ENCODE measurements at places on chromosomes 5 and 9.

- DNase-seq, result no peak
Measured at GRCh38 chr9:123267481-123268198, 746 bp downstream of the STRBP start.

GRCh38 chr5:134540747-134541733 is 15.6 kb downstream of the JADE2 start:
- no peak for DNase-seq

DNA sequence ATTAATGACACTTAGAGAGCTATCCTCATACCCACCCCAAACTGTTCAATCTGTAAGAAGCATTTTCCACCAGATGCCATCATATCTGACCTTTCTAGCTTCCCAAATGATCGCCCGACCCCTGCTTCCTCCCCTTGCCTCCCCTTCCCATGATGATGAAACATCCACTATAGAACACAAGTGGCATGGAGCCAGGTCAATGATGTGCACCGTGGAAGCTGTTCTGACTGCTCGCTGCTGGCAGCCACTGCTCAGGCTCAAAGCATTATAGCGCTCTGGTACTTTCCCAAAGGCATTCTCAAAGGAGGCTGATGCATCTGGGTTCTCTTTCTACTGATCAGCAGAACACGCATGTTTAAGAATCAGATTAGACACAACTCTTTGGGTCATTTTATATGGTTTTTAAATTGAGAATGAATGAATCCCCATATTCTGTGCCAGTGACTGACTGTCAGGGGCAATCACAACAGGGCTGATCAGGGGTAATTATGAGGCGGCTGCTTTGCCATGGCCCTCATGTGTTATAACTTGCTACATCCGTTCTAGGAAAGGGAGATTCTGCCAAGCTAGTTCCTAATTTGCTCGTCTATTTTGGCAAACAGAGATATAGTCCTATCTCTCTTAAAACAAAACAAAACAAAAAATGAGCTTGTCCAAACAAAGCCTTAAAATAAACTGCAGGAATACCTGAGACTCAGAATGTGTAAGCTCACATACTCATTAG is 343.7 kb downstream of the ENC1 start:
- DNase-seq, result no peak

- no peak for DNase-seq
Measured at GRCh38 chr9:16524078-16524477, 346.4 kb downstream of the BNC2 start.

GRCh38 chr9:112233769-112234168 is 58.7 kb upstream of the SUSD1 start:
- no peak for DNase-seq

GRCh38 chr9:14511452-14511851 is 181.8 kb downstream of the ZDHHC21 start:
- no peak for DNase-seq

- no peak for DNase-seq
Measured at GRCh38 chr5:136615251-136616119, 250.1 kb upstream of the TRPC7 start.

- peak; percentile 13 for DNase-seq
Measured at GRCh38 chr5:110625376-110625999, 101.0 kb downstream of the TMEM232 start.

GRCh38 chr5:102561894-102562760 is 63.3 kb upstream of the SLCO6A1 start:
- DNase-seq, result no peak

DNA sequence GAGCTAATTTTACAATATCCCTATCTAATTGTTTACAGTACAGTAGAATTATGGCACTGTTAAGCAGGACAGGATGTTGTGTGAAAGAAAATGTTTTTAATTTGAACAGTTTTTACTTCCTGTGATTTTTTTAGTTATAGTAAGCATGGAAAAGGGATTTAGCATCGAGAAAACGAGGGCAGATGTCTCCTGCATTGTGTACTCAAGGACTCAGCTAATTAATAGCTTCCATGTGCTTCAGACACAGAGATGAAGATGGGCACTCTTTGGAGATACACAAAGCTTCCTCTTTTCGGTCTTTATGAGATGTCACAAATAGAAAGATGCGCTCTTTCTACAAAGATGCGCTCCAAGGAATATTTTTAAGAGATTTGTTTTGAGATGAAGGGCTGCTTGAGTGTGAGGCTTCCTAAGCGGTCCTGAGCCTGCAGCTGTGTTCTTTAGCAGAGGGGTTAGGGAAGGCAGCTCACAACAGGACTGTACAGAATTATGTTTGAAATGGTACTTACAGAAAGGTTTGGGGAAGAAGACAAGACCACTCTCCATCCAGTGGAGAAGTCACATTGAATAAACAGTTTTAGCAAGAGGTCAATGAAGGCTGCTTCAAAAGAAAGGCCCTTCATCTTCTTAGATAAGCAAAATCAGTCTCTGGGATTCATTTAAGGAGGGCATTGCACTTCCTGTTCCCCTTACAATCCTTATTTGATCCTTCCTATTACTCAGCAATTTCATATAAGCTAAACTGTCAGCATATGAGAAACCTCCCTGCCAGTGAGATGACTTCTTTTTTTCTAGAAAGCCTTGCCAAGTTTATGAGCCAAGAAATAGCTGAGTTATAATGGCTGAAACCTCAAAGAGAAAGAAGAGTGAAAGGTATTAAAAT is 311.5 kb downstream of the EFNA5 start:
- DNase-seq, result no peak

DNA sequence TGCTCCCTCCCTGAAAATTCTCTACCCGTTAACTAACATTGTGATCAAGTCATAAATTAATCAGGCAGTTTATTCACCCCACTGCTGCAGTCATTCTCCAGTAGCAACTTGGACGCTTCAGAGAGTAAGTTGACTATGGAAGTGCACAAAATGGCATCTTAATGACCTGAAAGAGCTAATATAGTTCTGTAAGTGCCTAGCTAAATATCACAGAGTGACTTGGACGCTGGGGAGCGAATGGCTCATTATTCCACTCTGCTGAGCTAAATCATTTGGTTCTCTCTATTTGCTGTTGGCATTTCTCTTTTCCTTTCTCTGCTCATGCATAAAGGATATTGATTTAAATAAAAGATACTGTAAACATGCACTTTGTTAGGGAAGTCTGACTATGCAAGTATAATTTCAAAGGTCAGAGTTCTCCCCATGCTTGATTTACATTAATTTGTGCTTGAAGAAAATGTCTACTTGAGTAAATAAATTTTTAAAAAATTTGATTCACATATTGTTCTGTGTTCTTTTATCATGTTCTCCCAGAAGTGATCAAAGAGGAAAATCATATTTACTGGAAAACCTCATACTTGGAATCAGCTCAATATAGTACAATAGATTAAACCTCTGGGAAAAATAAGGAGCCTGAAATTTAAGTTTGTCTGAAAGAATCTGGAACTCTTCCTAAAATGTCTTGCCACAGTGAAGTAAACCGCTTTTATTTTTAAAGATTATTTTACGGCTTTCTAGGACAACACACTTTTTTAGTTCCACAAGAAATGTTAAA is 169.5 kb upstream of the HAPLN1 start:
- DNase-seq, result no peak

DNA sequence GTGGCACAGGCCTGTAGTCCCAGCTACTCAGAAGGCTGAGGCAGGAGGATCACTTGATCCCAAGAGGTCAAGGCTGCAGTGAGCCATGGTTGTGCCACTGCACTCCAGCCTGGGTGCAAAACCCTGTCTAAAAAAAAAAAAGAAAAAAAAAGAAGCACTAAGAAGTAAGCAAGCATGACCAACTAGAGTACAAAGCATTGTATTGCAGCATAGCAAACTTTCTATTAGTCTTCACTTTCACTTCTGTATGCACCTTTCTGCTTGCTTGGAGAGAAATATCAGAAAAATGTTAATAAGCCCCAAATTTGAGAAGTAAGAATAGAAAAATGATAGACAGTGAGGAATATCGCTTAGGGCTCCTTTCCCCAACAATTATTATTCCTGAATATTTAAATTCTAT is 497.7 kb upstream of the WWC1 start:
- DNase-seq, result no peak

DNA sequence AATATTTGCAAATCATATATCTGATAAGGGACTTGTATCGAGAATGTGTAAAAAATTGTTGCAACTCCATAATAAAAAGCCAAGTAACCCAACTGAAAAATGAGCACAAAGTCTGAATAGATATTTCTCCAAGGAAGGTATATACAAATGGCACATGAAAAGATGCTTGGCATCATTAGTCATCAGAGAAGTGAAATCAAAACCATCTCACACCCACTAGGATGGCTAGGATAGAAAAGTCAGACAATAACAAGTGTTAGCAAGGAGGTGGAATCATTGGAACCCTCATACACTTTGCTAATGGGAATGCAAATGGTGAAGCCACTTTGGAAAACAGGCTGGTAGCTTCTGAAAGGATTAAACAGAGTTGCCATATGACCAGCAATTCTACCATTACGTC is 182.7 kb downstream of the ERCC6L2 start:
- DNase-seq, result no peak

GRCh38 chr5:59483971-59484472 is 409.5 kb downstream of the PDE4D start:
- no peak for DNase-seq

DNA sequence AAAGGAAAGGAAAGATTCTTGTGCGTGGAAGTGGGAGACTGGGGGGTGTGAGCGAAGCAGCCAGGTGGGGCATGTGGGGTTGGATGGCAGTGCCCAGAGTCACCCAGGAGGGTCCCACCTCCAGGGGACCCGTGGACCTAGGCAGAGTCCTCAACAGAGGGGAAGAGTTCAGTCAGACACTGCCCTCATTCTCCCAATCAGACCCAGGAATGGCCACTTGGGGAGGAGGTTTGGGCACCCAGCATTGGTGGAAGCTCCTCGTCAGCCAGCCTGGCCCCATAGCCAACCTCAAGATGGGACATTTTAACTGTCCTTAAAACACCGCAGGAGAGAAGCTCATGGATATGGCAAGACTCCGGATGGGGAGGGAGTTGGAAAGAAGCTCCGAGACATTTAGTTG is 21.9 kb upstream of the LAMC3 start:
- no peak for DNase-seq

GRCh38 chr9:35909274-35909673 is at the start of gene SPAAR:
Gene SPAAR (plus strand): TSS chr9:35909490. CDS start chr9:35910464, 974 bp downstream.
- no peak for DNase-seq

- DNase-seq, result no peak
Measured at GRCh38 chr5:91095313-91095712, 287.8 kb downstream of the ARRDC3 start.

GRCh38 chr9:111825468-111826145 is 30.9 kb upstream of the SHOC1 start:
- no peak for DNase-seq

GRCh38 chr5:156379206-156379605 is 52.2 kb downstream of the SGCD start:
- no peak for DNase-seq

- no peak for DNase-seq
Measured at GRCh38 chr5:119083679-119084078, 12.8 kb downstream of the DMXL1 start.

GRCh38 chr5:111478266-111478665 is 34.1 kb downstream of the STARD4 start:
- DNase-seq, result peak; percentile 3

DNA sequence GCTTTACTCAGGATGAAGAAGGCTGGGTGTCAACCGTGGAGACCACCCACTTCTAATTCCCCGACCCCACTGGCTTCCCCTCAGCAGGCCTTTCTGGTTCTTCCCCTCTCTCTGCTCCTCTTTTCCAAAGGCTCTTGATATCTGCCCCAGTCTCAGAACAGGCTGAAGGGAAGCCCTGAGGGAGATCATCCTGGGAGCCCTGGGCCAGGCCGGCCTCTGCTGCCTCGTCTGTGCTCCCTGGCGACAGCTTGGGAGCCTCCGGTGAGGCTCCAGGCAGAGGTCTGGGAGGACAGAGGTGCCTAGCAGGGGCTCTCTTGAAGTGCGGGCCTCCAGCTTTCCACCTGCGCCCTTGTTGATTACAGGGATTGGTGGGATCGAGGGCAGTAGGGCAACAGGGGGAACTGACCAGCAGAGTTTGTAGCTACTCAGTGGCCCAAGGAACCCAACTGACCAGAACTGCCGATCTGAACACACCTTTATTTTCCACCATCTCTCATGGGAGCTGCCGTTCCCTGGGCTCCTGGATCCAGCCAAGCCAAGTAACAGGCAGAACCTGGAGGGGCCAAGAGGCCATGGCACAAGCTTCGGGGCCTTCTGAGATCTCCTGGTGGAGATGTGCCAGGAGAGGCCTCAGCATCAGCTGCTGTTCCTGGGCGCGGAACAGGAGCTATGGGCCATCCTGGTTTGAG is 198.5 kb downstream of the CACNA1B start:
- DNase-seq, result no peak

GRCh38 chr9:70160686-70161600 is 97.8 kb upstream of the SMC5 start:
- no peak for DNase-seq

DNA sequence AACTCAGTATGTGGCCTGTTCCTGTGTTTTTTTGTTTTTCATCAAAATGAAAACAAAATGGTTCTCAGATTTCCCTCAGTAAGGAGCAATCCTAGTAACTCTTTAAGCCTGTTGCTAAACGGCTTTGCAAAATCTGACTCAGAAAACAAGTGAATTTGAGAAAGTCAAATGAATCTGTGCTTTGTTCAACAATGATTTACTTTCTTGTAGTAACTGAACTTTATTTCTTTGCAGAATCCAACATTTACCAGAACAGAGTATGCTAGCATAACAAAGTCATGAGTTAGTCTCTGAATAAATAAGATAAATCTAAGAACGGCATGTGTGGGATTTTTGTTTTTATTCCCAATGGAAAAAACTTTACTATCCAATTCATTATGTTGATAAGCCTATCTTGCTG is 93.8 kb downstream of the OXCT1 start:
- DNase-seq, result no peak

DNA sequence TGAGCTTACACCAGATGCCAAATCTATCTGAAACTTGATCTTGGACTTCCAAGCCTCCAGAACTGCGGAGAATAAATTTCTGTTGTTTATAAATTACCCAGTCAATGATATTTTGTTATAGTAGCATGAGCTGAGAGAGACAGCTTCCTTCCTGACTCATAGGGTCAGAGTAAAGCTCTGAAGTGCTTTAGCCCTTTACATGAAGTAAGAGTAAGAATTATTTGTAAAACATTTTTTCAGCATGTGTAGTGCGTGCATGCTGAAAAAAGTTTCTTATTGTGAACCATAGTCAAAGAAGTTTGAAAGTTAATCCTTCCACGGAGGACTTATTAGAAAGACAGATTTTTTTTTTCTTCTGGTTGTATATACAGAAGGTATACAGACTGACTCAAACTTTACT is 172.4 kb downstream of the DMRT2 start:
- DNase-seq, result no peak

Data from NCI-H2227 treated with DMSO at 0.1 percent for 48 hours (cell line).